H7 (cell line): ENCODE measurements at places on chromosomes 1 and 21. TPM values are rescaled to one million over a fixed set of nuclear protein-coding genes. Genes with fewer than 3 reads are reported as not detected.

GRCh38 chr1:77415579-77415978 is 133.8 kb downstream of the AK5 start:
- DNase-seq, result no peak

DNA sequence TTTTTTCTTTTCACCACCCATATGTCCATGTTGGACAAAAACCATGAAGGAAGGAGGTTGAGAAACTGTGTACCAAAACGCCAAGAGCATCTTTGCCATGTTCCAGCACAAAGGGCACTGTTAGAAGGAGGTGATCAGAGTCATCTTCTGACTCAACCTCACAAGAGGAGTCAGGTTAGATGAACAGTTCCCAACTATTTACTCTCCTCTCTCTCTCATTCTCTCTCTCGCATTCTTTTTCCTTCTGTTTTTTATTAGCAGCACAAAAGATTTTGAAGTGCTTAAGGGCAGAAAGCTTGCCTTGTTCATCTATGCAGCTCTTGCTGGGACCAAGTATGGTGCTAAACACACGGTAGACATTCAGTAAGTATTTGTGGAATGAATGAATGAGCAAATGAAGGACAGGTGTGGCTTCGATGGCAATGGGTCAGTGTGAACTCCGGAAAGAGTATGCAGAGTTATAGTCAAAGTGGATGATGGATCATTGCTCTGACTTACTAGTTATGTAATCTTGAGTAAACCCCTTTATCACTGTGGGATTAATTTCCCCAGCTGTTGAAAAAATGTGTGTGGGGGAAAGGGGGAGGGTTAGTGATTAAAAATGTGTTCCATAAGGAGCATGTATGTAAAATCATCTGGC is 33.9 kb downstream of the DDR2 start:
- no peak for DNase-seq

- peak; percentile 75 for DNase-seq
Measured at GRCh38 chr1:9942399-9942938, 722 bp downstream of the LZIC start.

DNA sequence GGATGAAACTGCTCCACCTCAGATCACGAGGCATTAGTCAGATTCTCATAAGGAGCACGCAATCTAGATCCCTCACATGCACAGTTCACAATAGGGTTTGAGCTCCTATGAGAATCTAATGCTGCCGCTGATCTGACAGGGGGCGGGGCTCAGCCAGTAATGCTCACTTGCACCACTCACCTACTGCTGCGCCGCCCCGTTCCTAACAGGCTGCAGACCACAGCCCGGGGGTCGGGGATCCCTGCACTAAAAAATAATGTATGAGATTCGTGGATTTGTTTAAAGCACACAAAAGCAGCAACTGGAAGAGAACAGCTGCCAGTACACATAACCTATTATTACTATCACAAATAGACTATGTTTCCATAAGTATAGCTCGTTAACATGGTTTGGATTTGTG is 72.9 kb downstream of the HLCS start:
- DNase-seq, result no peak

CSTB gene
- total RNA-seq, result 28.5 and 29.6 TPM in 2 replicates
